ENCODE measurements at places on chromosomes 11 and 22. TPM values are rescaled to one million over a fixed set of nuclear protein-coding genes. Genes with fewer than 3 reads are reported as not detected.

Gene KRTAP5-5
- total RNA-seq, result not detected

- DNase-seq, result no peak
These were observed 69.2 kb downstream of the SCN3B start for GRCh38 chr11:123585206-123585605.

DNA sequence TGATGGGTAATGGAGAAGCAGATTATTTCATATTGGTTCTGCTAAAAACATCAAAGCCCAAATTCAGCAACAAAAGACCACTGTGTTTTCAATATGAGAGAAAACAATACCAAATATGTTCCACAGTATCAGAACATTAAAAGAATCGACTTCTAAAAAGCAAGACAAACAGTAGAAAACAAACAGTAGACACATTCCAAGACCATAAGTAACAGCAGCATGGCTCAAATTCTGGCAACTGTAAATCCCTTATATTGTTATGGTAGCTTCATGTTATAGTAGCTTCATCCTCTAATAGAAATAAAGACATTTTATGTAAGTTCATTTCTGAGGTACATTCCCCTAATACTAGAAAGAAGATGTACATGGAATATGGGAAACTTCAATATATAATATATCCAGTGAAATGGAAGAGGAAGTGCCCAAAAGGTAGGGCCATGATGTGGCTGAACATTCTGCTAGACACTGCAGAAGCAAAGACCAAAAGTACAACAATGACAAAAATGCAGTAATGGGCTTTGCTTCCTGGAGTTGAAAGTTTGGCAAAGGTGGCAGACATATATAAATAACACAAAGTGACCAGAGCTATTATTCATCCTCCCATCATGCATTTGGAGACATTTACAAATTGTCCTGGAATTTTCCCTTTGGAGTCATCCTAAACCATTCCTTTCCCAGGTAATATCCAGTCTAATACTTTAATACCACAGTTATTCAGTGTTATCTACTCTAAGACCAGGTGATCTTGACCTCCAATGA is 299.9 kb downstream of the DCDC1 start:
- DNase-seq, result no peak

GRCh38 chr11:32902089-32902665 is 9.6 kb downstream of the QSER1 start:
- no peak for DNase-seq

- no peak for DNase-seq
These were observed 9.0 kb downstream of the PKNOX2 start for GRCh38 chr11:125173556-125173955.

DNA sequence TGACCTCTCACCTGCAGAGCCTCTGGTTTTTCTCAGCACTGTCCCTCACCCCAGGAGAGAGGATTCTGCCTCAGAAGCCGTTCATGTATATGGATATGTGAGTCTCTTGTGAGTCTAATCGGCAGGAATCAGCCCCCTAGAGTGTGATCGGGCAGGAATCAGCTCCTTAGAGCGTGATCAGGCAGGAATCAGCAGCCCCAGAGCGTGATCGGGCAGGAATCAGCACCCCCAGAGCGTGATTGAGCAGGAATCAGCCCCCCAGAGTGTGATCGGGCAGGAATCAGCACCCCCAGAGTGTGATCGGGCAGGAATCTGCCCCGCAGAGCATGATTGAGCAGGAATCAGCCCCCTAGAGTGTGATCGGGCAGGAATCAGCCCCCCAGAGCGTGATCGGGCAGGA is 80.0 kb upstream of the EIF3D start:
- no peak for DNase-seq
